ENCODE measurements at places on chromosomes 16 and 17. TPM values are rescaled to one million over a fixed set of nuclear protein-coding genes. Genes with fewer than 3 reads are reported as not detected.

The HOXB9 gene
- 0.02 TPM for polyA plus RNA-seq

DNA sequence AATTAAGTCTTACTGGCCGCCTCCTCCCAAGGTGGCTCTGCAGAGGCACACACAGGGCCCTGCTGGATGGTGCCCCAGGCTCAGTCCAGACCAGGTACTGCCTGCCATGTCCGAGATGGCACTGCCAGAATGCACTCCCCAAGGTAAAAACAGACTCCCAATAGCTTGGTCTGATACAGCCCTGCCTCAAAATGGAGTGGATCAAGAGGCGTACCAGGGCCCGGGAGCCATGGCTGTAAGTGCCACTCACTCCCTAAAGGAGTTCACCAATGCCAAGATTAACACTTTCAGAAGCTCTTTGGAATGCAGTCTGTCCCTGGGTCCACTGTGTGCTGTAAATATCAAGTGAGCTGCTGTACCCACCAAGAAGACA, 576 bp upstream of the MYO18A start:
- no peak for DNase-seq

The CACNA1H gene
- polyA plus RNA-seq: 7.5 TPM

DNA sequence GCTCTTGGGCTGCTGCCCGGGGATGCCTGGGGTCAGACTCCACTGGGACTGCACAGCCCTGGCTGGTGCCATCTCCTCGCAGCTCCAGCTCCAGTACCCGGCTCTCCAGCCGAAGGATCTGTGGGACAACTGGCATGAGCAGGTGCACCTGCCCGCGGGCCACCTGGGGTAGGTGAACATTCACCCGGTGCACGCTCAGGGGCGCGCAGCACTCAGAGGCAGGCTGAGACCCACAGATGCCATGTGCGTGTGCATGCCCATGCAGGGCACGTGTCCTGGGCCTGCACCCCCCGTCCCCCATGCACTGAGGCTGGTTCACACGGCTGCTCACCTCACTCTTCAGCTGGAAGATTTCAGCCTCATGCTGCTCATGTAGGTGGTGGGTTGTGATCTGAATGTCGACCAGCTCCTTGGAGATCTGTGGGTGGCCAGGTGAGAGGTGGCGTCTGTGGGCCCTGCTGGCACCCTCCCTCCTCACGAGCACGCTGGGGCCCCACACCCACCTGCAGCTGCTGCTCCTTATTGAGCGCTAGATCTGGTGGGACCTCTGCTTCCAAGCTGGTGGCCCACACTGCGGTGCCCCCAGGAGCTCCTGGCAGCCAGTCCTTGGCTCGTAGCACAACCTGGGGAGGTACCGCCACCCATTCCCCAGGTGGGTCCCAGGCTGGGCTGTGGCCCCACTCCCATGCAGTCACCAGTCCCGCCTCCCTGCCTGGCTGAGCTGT, 618 bp downstream of the CCDC78 start:
- no peak for DNase-seq

DNA sequence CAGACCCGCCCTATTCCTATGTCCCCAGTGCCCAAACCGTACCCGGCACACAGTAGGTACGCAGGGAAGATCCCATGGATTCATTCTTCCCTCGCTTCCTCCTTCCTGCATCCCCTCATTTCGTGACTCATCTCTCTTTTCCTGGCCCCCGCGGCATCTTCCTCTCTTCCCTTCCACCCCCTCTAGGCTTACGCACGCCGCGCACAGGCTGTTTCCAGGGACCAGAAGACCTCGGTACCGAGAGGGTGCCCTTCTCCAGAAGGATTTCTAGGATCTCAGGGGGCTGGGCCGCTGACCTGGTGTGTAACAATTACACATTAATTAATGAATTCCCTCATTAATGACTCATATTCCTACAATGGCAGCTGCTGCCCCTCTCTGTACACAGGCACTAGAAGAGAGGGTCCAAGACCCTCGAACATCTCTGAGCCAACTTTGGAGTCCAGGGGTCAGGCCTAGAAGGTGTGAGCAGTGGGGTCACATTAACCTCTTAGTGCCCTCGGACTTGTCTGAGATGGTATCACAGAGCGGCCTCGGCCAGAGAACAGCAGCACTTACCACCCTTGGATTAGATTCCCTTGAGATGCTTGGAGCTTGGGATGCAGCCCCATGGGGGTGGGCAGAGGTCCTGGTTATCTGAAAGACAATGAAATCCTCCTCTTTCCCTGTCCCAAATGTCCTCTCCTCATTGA, 16.8 kb upstream of the PLLP start:
- no peak for DNase-seq

The LHX1 gene
- not detected for polyA plus RNA-seq

GRCh38 chr17:9419932-9420453, 155.6 kb downstream of the STX8 start:
- no peak for DNase-seq

The CDK5R1 gene
- 0.95 TPM for polyA plus RNA-seq

The SALL1 gene
- polyA plus RNA-seq: 0.45 TPM

DNA sequence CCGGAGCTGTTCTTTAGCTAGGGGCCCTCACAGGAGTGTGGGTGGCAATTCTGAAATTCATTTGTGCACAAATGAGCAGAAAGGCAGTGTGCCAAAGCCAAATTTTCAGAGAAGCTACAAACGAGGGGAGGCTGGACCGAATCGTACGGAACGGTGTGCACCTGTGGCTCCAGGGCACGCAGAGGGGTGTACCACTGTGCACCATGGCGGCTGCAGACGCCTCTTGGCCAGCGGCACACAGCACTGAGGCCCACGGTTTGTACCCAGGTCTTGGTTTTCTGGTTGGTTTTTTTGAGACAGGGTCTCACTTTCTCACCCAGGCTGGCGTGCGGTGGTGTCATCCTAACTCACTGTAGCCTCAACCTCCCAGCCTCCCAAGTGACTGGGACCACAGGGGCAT, 14.9 kb downstream of the CHMP1A start:
- no peak for DNase-seq

DNA sequence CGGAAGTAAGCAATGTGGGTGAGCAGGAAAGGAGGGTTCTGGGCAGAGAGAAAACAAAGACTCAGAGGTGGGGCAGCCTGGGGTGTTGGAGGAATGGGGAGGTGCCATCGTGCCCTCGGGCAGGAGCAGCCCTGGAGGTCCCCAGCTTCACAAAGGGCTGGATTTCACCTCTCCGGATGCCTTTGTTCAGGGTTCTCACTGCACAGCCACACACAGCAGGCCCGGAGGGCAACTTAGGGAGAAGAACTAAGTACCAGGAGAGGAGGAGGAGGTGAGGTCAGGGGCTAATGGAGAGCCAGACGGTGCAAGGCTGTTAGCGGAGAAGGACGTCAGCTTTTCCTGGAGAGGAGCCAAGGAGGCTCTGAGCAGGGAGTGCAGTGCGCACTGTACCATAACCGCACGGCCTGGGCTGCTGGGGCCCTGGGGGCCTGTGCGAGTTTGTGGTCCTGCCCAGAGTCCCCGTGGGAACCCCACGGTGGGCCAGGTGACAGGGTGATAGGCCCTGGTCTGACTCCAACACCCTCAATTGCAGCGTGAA, 9.3 kb downstream of the ARRB2 start:
- no peak for DNase-seq

GRCh38 chr16:57679767-57680482, 11.8 kb downstream of the ADGRG3 start:
- DNase-seq: no peak

- no peak for DNase-seq
Measured at GRCh38 chr16:22786284-22786683, 27.7 kb upstream of the HS3ST2 start.

DNA sequence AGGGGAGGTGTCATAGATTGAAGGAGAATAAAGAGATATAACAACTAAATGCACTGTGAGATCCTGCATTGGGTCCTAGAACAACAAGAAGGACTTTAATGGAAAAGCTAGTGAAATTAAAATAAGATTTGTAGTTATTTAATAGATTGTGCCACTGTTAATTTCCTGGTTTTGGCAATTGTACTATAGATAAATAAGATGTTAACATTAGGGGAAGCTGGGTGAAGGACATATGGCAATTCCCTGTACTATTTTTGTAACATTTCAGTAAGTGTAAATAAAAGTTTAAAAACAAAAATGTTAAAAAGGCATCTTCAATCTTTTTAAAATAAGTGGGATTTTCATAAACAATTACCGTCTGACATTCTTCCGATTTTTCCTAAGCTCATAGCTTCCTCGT, 258.4 kb upstream of the AXIN2 start:
- no peak for DNase-seq

The GNGT2 gene
- polyA plus RNA-seq: 2.7 TPM

- no peak for DNase-seq
Measured at GRCh38 chr16:16797239-16797638, 418.3 kb downstream of the NPIPA7 start.

The PPM1D gene
- 3.3 TPM for polyA plus RNA-seq

Measured in right cardiac atrium (tissue), 5 donors.